ENCODE measurements at places on chromosomes 6 and 20. TPM values are rescaled to one million over a fixed set of nuclear protein-coding genes. Genes with fewer than 3 reads are reported as not detected.

DNA sequence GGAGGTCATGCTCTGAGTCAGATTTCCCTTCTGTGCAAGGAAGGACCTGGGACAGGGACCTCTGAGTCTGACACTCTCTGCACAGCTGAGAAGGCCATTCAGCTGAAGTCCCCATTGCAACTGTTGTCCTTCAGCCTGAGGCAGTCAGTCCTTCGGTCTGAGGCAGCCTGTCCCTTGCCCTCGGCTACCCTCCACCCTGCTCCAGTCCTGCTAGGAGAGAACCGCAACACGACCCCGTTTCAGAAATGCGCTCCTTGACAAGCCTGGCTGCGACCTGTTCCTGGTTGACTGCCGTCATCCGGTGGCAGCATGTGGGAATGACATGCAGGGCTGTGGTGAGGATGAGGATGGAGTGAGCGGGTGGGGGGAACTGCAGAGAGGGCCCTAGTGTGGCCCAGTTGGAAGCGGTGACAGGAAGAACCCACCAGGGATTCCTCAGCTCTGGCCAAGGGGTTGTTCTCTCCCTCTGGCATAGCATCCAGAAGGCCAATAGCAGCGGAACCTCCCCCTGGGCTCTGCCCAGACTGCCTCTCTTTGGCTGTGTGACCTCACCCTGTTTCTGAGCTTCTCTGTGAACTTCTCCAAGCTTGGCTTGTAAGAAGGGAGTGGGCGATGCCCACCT is 40.3 kb upstream of the ANGPT4 start:
- DNase-seq = peak; percentile 83

Gene SLC32A1
- not detected for total RNA-seq

- DNase-seq = no peak
Measured at GRCh38 chr6:87199787-87200186, 44.4 kb downstream of the ZNF292 start.

GRCh38 chr6:159654483-159655098 is 38.5 kb downstream of the SOD2 start:
- no peak for DNase-seq

Gene MCHR2
- total RNA-seq = not detected

- DNase-seq = no peak
Measured at GRCh38 chr20:36407199-36407733, 101.1 kb downstream of the DLGAP4 start.

GRCh38 chr20:17678295-17678694 is 3.7 kb downstream of the RRBP1 start:
- DNase-seq = no peak

DNA sequence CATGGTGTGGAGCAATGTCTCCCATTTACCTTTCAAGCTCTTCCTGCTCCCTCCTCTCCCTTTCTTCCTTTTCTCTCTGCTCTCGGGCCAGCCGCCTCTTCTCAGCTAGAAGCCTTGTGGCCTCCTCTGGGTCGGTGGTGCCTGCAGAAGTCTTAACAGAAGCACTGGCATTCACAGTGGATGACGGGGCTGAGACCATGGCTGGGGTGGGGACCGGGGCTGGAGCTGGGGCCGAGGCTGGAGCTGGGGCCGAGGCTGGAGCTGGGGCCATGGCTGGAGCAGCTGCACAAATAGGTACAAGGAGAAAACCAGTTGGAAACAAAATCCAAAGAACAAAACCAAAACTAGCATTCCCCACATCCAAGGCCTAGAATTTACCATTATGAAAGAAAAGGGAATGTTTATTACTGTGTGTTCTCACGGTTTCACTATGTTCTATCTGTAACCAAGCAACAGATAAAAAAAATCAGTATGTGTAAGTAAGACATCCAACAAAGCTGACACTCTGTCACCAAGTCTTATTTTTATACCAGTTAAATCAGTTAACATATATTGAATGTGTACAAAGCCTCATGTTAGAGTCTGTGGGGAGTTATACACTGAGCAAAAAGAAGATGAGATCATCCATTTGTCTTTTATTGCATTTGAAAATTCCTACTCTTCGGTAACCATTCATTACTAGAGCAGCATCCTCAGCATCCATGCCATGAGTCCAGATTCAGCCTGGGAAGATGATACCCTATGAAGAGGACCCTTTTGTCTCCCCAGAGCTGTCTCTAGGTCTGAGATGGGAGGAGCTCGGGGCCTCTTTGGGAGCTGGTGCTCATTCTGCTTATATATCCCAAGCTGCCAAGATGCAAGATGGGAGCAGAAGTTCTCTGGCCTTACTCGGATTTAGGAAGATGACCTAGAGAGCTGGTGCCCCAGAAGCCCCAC is 73.0 kb upstream of the BCLAF1 start:
- no peak for DNase-seq

Gene FAM83C
- total RNA-seq = not detected

Gene PSORS1C2
- total RNA-seq = not detected

- no peak for DNase-seq
Measured at GRCh38 chr6:137827977-137828810, 38.9 kb upstream of the TNFAIP3 start.

DNA sequence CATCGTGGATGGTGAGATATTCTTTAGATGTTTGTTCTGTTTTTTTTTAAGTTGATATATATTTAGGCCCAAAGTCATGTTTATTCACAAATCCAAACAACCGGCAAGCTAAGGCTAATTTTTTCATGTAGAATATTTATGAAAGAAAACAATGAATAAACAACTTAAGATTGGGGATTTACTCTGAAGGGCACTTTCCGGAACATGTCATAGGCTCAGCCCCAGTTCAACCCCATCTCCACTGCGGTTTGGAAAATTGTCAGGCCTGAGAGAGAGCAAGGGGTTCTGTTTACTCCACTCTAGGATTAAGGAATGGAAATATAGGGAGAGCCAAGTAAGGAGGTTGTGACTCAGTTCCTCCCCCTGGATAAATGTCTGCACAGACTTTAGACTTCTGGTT is 18.3 kb downstream of the RPS6KA2 start:
- no peak for DNase-seq

DNA sequence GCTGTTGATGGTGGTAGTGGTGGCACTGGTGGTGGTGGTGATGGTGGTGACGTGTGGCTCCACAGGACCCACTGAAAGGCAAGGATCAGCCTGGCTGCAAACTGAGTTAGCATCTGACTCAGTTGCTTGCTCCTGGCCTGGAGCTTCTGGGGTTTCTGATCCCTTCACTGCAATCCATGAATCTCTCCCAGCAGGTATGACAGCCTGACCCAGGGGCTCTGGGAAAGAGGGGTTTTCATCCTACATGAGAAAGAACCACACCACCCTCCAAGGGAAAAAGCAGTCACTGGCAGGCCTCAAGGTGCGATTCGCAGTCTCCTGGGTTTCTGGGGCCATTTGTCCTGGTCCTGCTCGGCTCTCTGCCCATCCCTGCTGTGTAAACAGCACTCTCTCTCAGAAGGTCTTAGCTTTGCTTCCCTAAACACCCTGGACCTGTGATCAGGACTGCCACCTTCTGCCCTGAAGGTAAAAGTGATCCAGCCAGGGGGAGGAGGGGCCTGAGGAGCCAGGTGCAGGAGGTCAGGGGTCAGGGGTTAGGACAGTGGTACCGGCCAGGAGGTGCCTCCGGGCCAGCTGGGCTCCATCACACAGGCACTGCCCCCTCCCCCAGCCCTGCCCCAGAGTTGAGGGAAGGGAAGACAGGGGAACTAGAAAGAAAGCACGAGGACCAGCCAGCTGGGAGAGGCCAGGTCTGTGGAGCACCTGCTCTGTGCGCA is 152.0 kb downstream of the BMP7 start:
- DNase-seq = no peak

- DNase-seq = no peak
Measured at GRCh38 chr20:44637522-44638372, 13.8 kb downstream of the ADA start.
